Left ventricle myocardium inferior (tissue), 1 donor: ENCODE measurements at places on chromosomes 6 and 20. TPM values are rescaled to one million over a fixed set of nuclear protein-coding genes. Genes with fewer than 3 reads are reported as not detected.

Gene F13A1
- total RNA-seq = 93.1 TPM

DNA sequence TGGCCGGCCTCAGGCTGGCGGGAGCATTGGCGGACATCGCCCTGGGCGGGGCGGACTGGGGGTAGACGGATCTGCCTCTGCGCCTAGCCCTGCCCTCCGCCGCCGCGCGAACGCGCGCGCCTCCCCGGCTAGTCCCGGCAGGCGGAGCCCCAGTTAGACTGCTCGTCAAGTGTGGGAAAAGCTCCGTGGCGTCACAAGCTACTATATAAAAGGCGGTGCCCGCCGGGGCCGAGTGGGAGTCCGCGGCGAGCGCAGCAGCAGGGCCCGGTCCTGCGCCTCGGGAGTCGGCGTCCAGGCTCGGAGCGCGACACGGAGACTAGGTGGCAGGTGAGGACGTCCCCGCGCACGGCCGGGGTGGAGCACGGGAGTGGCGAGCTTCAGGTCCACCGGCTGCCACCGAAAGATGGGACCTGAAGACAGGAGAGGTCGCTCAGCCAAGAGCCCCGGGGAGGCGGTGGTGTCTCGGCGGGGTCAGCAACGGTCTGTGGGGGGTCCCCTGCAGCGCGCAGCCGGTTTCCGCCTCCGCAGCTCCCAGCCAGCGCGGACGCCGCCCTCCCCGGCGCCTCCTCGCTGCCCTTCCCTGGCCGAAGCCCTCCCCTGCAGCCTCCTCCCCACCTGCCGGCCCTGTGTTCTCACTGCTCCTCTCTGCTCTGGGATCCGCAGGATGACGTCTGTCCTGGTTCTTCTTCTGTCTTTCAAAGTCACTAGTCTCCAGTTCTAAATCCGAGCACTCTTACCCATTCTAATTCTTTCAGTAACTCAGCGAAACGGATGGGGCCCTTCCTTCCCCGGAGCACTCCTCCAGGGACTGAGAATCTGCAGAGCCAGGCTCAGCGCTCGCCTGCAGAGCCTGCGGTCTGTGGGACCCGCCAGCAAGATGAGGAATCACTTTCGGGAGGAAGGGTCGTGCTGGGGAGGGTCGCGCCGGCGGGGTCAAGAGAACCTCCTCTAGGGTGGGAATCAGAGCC, 4.3 kb upstream of the RIPK1 start:
- DNase-seq = peak; percentile 97

GRCh38 chr6:100404051-100404450, 60.7 kb downstream of the SIM1 start:
- no peak for DNase-seq

GRCh38 chr6:81938014-81938856, 185.8 kb upstream of the TENT5A start:
- no peak for DNase-seq

DNA sequence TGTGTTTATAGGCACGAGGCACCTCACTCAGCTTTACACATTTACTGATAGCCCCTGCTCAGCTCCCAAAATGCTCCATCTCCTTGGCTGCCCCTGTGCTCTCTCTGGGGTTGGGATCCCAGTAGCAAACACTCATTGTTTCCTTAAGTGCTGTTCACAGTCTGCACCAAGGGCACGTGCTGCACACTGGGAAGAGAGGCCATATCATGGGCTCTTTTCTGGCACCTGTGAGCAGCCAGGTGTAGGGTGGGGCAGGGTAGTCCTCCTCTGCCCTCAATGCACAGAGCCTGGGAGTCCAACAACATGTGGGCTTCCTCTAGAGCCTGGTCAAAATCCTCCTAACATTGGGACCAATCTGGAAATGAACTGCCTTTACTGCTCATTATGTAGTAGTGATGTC, 67.9 kb downstream of the BANF2 start:
- no peak for DNase-seq

Gene FAM209B
- total RNA-seq = 0.47 TPM

DNA sequence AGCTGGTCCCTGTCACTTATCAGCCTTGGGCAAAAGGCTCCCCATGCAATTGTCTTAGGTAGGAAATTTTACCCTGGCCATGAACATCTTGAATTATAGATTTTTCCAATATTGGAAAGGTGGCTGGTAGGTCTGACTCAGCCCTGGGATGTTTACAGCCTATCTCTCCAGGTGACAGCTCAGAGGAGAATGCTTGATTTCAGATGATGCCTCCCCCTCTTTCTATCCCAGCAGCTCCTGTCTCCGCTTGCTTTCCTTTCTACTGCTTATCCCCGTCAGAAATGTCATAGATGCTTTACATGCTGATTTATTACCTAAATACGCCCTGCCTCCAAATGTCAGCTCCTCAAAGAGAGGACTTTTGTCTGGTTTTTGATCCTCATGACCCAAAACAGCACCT, 109.6 kb downstream of the NFATC2 start:
- DNase-seq = no peak

DNA sequence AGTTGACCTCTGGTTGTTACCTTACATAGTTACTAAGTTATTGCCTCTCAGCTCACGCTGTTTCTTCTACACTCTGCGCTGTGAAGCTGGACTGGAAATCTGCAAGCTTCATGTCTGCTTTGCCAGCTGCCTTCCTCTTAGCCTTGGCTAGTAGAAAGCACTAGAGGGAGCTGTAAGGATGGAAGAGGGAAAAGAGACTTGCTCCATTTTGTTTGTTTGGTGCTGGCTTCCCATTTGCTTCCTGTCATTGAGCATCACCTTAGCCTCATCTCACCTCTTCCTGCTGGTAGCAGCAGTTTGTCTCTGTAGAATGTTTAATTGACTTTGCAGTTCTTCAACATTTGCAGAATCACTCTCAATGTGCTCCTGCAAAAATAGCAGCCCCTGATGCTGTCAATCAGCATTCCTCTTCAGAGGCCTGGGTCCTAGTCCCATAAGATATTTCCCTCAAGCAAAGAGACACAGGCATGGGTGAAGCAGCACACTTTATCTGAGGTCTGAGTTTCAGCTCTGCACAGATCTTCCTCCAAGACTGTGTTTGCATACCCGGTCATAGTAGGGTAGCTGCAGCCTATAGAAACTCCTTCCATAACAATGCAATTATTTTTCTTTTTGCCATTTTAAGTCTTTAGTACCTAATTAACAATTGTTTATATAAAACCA, 302.2 kb upstream of the EPHA7 start:
- no peak for DNase-seq

Gene RFX6
- not detected for total RNA-seq

Gene HMGCLL1
- 1.2 TPM for total RNA-seq

Gene SLC24A3
- total RNA-seq = 1.3 TPM

Gene LINC00237
- not detected for total RNA-seq

DNA sequence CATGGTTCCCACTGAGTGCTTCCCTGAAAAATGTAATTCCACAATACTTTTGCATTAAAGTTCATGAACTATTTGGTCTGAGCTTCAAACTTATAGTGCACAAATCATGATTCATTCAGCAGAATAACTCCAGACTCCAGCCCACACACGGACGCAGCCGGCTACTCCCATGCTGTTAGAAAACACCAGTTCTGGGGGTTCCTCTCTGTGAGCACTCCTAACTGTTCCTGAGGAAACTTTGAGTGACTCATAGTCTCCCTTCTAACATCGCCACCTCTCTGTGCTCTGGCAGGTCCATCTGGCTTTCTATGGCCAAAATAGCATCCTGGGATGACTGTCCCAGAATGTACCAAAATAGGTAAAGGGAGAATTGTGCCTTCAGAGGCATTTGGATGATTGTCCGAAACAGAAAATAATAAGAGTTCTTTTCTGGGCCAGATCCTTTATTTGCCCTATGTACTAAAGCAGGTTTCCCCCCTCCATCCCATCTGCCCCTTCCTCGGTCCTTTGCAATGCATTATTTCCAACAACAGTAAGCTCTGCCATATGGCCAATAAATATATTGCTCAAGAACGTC, 32.3 kb upstream of the LY86 start:
- DNase-seq = no peak

Gene EDN1
- 5.9 TPM for total RNA-seq

GRCh38 chr6:6008648-6009421, 2.1 kb upstream of the NRN1 start:
- DNase-seq = peak; percentile 73

- DNase-seq = no peak
Observed at GRCh38 chr6:87199787-87200186, 44.4 kb downstream of the ZNF292 start.
